ENCODE measurements at places on chromosomes 4 and X. TPM values are rescaled to one million over a fixed set of nuclear protein-coding genes. Genes with fewer than 3 reads are reported as not detected.

HELT gene
- polyA plus RNA-seq = not detected

CCSER1 gene
- 0.24 TPM for polyA plus RNA-seq

AFM gene
- not detected for polyA plus RNA-seq

SPANXN4 gene
- not detected for polyA plus RNA-seq

TMSB15B gene
- 2.7 TPM for polyA plus RNA-seq

NPY2R gene
- 0.03 TPM for polyA plus RNA-seq

CYSLTR1 gene
- 0.88 TPM for polyA plus RNA-seq

ASB12 gene
- polyA plus RNA-seq = 0.46 TPM

PLK4 gene
- polyA plus RNA-seq = 2.9 TPM

AADAT gene
- polyA plus RNA-seq = 3.0 TPM

CHIC1 gene
- 12.9 TPM for polyA plus RNA-seq

HSD17B13 gene
- polyA plus RNA-seq = 0.47 TPM

TEC gene
- polyA plus RNA-seq = 3.2 TPM

XKRX gene
- polyA plus RNA-seq = 0.47 TPM

TRIM2 gene
- 11.9 TPM for polyA plus RNA-seq

SYAP1 gene
- 20.0 TPM for polyA plus RNA-seq

ARX gene
- polyA plus RNA-seq = not detected

KLHL34 gene
- polyA plus RNA-seq = 0.16 TPM

UNC5C gene
- 5.0 TPM for polyA plus RNA-seq

TRPC3 gene
- 0.22 TPM for polyA plus RNA-seq

SAGE1 gene
- not detected for polyA plus RNA-seq

FRMD7 gene
- polyA plus RNA-seq = not detected

SSX2B gene
- not detected for polyA plus RNA-seq

STAP1 gene
- polyA plus RNA-seq = 0.10 TPM

C4orf51 gene
- polyA plus RNA-seq = not detected

Data from adrenal gland (tissue), 19 donors.